ENCODE measurements at places on chromosomes 12 and 14.

- no peak for DNase-seq
Observed at GRCh38 chr12:109131154-109132050, 15.0 kb downstream of the ACACB start.

- DNase-seq: no peak
Observed at GRCh38 chr14:43535231-43535838, 971.7 kb downstream of the FSCB start.

DNA sequence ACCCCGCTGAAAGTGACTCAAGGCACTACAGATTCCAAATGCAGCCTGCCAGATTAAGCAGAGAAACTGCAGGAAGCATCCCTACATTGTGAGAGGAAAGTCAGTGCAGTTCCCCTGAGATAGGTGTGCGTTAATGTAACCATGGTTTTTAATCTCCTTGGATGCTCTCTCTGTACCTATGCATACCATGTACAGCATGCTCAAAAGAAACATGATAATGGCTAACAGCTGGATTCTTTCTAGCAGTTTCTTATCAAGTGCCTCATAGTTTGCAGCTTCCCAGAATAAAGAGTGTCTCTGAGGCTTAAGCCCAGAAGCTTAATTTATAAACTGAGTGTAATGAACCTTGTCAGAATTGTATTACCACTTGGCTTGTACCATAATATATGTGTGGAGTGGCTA lies 17.1 kb upstream of the MDM1 start:
- DNase-seq: no peak

GRCh38 chr12:67541625-67541991 lies 106.9 kb upstream of the DYRK2 start:
- DNase-seq: no peak

- no peak for DNase-seq
Observed at GRCh38 chr14:67577909-67578749, 21.9 kb downstream of the PIGH start.

GRCh38 chr12:6626654-6627283 lies 9.0 kb downstream of the LPAR5 start:
- DNase-seq: no peak

GRCh38 chr14:102505000-102505619 lies 4.5 kb downstream of the ANKRD9 start:
- no peak for DNase-seq

- DNase-seq: no peak
Observed at GRCh38 chr12:124031058-124031457, 58.0 kb downstream of the ZNF664 start.

GRCh38 chr14:73503648-73504047 lies 12.9 kb downstream of the RIOX1 start:
- no peak for DNase-seq

DNA sequence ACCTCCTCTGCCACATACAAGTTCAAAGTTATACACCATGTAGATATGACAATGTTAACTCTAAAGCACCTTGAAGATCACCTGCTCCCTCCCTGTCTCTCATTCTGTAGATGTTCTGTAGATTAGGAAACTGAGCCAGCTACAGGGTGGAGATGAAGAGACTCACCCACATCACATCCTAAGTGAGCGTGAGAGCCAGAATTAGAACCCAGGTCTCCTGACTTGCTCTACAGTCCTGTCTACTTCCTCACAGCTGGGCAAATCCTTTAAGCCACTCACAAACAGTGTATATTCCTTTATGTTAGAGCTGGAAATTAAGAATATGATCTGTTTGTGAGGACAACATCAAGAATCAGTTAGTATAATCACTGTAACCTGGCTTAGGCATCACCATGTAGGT lies 1.8 kb downstream of the APPL2 start:
- DNase-seq: no peak

DNA sequence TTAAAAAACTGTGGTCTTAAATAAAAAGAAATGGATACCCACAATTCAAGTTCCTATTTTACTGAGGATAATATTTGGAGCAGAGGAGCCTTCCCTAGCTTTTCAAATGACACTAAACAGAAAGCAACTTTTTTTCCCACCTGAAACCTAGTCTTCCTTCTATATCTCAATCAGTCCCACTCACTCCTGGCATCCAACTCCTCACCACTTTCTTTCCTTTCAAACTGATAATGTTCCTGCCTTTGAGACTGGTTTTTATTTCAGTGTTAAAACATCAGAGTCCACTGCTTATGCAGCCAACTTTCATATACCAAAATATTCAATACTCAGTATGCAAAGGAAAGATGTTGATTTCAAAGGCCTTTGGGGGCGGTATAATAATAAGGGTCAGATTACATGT lies 225.6 kb downstream of the GXYLT1 start:
- DNase-seq: no peak

- no peak for DNase-seq
Observed at GRCh38 chr12:56297400-56297799, 2.7 kb downstream of the CS start.

GRCh38 chr12:119006746-119007145 lies 25.4 kb downstream of the SRRM4 start:
- DNase-seq: no peak

DNA sequence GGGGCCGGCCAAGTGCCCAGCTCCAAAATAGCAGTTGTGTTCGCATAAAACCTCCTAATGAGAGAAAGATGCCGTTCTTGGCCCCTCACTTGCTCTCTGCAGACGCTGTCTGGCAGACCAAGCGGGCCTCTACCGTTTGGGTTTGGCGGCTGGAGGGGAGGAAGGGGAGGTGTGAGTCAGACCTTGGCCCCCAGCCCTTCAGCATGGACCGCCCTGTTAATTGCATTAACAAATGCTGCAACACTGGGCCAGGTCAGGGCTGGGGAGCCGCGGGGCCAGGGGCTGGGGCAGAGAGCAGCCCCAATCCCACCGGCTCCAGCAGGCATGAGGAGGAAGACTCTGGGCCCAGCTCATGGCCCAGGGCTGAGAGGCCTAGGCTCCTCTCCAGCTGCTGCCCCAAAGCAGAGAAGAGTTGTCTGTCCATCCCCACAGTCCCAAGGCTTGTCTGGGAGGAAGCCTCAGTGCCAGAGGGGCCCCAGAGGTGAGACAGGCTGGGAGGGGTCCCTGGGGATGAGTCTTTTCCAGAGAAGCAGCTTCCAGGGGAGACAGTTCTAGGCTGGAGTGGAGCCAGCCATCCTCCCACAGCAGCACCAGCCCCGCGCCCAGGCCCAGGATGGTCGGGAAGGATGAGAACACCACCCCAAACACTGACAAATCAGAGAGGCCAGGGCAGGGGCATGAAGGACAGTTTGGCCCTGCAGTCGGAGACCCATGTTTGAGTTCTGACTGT lies 16.9 kb downstream of the LTBP2 start:
- no peak for DNase-seq

- DNase-seq: no peak
Observed at GRCh38 chr14:104758981-104759969, 6.3 kb downstream of the SIVA1 start.

DNA sequence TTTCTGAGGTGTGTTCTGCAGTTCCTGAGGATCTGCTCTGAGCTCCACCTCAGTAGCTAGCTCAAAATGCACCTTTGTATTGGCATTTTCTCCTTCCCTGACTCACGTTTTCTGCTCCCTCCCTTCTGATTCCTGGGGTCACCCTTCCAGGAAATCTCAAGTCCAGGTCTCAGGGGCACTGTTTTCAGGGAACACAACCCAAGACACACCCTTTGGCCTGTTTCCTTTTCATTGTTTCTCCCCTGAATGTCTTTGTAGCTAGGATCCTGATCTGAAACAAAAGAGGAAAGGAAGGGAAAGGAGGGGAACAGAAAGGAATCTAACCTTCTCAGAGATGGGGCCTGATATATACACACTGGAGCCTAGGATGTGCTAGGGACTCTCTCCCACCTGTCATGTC lies 7.3 kb upstream of the RIPK3 start:
- DNase-seq: no peak

GRCh38 chr12:50610171-50610570 lies 105.4 kb downstream of the DIP2B start:
- DNase-seq: no peak

DNA sequence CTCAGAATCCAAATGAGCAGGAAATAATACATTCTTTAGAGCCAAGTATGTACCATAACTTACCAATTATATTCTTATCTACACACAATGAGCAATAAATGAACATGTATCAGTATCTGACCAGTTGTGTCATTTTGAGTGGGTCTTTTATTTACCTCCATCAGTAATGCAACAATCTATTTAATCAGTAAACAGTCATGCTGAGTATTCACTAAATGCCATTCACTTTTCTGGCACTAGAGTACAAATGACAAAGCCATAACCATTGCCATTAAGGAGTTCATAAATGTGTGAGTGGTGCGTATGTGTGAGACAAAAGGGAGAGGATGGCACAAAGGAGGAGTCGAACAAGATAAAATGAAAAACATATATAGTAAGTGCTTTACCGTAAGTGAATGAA lies 1.5 kb upstream of the STRAP start:
- no peak for DNase-seq

GRCh38 chr12:11765817-11766794 lies 116.6 kb downstream of the ETV6 start:
- peak; percentile 96 for DNase-seq

DNA sequence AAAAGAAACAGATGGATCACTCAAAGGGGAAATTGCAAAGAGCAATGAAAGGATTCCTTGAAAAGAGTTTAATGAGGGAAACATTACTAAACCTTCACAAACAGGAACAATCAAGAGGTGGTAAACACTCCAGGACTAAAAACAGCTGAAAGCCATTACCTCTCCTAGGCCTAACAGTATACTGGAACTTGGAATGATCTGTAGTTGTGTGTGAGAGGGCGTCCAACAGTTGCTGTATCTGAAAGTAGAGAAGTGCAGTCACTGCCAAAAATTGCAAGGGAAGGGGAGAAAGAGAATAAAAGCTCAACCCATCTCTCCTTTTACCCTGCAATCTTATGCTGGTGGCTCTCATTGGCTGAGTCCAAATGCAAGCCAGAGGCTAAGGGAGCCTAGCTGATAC lies 17.0 kb upstream of the MIS18BP1 start:
- no peak for DNase-seq

Measured in suppressor macrophage (primary cell).